ENCODE measurements at places on chromosomes 16 and 17. TPM values are rescaled to one million over a fixed set of nuclear protein-coding genes. Genes with fewer than 3 reads are reported as not detected.

The HEATR9 gene
- not detected for total RNA-seq

DNA sequence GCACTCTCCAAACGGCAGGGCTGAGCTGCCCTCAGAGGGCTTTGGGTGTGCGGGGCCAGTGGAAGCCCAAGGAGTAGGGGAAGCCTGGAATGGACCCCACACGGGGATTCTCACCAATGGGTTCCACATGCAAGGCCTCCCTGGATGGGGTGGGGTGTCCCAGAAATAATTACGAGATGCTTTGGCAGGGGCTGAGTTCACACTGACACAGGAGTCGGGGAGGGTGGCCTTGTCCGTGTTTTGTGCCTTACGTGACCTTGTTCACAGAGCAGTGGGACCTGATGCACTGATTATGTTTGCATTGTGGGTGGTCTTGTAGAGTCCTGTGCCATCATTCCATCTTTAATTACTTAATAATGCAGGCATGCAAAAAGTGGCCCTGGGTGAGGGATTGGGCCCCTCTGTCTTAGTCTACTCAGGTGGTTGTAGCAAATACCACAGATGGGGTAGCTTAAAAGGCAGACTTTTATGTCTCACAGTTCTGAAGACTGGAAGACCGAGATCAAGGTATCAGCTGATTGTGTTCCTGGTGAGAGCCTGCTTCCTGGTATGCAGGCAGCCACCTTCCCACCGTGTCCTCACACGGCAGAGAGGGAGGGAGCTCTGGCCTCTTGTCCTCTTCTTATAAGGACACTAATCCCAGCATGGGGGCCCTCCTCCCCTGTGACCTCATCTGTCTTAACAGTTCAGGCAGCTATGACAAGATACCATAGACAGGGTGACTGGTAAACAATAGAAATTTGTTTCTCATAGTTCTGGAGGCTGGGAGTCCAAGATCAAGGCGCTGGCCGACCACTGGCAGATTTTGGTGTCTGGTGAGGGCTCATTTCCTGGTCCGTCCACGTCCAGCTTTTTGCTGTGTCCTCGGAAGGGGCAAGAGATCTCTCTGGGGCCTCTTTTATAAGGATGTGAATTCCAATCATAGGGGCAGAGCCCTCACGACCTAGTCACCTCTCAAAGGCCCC lies 239.4 kb downstream of the IRF8 start:
- no peak for DNase-seq
- no peak overlapping the region for H3K27ac ChIP-seq
- H3K36me3 ChIP-seq: no peaks in the 10 kb centered on the region

- no peaks in the 10 kb centered on the region for H3K27me3 ChIP-seq
- no peaks in the 10 kb centered on the region for H3K4me1 ChIP-seq
- no peak overlapping the region for H3K4me3 ChIP-seq
Observed at GRCh38 chr16:79821911-79822310, 221.4 kb upstream of the MAF start.

- H3K4me3 ChIP-seq: no peak overlapping the region
- no peaks in the 10 kb centered on the region for H3K36me3 ChIP-seq
- H3K4me1 ChIP-seq: no peaks in the 10 kb centered on the region
- no peak overlapping the region for H3K27ac ChIP-seq
- peaks cover 7% of the 10 kb centered on the region for H3K27me3 ChIP-seq
Observed at GRCh38 chr17:8935191-8935590, 30.3 kb downstream of the PIK3R5 start.

DNA sequence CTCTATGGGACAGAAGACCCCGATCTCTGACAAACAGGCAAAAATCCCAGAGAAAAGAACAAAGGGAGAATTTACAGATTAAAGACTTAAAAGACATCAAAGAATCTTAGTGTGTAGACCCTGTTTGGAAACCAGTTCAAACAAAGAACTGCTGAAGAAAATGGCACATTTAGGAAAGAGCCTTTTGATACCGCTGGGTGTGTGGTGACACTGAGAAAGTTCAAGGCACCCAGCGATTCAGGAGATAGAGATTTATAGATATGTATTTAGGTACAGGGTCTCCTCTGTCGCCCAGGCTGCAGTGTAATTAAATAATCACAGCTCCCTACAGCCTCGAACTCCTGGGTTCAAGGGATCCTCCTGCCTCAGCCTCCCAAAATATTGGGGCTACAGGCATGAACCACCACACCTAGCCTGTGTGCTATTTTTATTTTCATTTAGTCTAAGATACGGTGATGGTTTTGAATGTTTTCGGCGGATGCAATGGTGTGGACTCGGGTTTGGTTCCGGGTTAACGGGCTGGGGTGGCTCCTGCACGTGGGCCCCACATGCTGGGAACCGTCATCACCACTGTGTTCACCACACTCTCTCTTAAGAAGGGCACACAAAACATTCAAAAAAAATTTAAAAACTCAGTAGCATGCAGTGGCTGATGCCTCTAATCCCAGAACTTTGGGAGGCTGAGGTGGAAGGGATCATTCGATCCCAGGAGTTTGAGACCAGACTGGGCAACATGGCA lies 114.0 kb downstream of the ZNF778 start:
- peaks cover 87% of the 10 kb centered on the region for H3K4me1 ChIP-seq
- no peak overlapping the region for H3K4me3 ChIP-seq
- H3K27me3 ChIP-seq: no peaks in the 10 kb centered on the region
